Natural killer cell (primary cell): ENCODE measurements at places on chromosomes 13 and 19.

DNA sequence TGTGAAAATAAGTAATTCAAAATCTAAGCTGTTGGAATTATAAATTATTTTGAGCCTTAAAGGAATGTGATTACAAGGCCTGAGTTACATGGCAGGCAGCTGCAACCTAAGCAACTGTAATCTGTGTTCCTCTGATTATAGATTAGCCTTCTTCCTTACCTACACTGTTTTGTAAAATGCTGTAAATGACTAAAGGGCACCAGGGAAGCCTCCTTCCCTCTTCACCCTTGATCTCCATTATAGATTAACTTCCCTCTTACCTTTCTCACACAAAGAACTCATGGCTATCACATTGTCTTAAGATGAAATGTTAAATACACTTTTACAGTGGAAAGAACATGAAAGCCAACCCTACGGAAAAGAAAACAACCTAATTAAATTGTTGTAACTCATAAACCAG, 423.7 kb upstream of the KLF12 start:
- DNase-seq = no peak

DNA sequence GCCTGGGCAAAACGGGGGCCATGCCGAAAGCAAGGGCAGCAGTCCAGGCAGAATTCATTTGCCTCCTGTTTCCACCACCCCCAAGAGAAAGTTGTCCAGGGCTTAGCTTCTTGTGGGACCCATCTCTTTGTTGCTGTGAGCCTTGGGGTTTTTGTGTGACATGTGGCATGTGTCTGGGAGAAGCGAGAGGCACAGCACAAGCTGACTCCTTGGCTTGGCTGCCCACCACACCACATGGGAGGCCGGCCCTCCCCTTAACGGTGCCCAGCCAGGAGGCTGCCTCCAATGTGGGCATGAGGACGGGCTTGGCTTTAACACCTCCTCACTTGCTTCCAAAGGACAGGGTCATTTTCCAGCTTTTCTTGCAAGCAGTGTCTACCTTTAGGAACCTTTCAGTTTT, 81.6 kb downstream of the ZNF536 start:
- no peak for DNase-seq

DNA sequence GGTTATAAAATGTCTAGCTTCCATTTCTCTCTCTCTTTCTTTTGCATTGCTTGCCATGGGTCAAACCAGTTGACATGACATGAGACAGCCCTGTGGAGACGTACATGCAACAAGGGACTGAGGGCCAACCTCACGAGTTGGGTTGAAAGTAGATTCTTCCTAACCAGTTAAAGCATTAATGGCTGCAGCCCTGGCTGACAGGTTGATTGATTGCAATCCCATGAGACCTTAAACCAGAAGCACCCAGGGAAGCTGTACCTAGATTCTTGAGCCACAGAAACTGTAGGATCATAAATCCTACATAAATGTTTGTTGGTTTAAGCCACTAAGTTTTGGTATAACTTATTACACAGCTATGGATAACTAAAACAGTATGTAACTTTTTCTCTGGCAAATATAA, 373.8 kb downstream of the DACH1 start:
- DNase-seq = no peak

GRCh38 chr19:10245189-10245939, 6.7 kb upstream of the MRPL4 start:
- DNase-seq = no peak

GRCh38 chr13:49869519-49869918, 66.6 kb downstream of the SPRYD7 start:
- DNase-seq = no peak

GRCh38 chr19:6999933-7000332, 21.3 kb downstream of the MBD3L2B start:
- no peak for DNase-seq

DNA sequence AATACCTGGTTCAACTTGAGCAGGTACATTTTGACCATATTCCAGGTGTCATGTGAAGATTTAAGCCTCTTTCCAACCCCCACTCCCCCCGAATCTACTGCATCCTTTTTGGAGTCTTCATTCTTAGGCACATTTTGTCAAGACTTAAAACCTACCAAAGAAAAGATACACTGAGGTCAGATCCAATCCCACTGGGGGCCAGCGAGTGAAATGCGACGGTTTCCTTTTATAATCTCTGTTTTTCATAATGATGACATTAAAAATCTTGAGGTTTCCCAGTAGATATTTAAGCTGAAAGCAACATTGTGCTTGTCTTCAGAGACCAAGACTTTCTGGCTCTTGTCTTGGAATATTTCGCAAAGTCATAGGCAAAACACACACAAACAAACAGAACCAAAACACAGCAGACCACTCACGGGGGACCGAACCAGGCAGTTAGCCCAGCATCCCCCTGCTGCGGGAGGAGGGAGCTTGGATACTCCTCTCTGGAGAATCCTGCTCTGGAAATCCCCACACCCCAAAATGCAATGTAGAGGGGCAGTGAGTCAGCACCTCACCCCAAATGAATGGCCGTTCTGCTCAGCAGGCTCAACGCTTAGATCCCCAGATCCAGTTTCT, 506 bp upstream of the GAS6 start:
- DNase-seq = peak; percentile 7

- no peak for DNase-seq
Observed at GRCh38 chr13:104111031-104111430, 1044.8 kb upstream of the SLC10A2 start.

DNA sequence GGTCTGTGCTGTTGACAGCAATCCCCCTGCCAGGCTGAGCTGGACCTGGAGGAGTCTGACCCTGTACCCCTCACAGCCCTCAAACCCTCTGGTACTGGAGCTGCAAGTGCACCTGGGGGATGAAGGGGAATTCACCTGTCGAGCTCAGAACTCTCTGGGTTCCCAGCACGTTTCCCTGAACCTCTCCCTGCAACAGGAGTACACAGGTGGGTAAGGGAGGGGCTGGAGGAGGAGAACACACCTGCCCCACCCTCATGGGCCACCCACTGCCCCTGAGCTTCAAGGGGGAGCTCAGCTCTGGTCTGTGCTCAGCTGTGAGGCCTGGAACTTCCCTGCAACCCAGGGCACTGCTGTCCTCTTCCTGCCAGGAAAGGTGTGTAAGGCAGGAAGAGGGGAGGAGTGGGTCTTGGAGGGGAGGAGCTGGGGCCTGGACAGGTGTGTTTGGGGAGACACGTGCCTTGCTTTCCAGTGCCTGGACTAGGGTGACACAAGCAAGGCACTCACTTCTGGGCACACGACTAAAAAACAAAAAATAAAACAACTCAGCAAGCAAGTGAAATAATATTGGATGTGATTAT, 3.9 kb downstream of the SIGLEC7 start:
- DNase-seq = no peak

DNA sequence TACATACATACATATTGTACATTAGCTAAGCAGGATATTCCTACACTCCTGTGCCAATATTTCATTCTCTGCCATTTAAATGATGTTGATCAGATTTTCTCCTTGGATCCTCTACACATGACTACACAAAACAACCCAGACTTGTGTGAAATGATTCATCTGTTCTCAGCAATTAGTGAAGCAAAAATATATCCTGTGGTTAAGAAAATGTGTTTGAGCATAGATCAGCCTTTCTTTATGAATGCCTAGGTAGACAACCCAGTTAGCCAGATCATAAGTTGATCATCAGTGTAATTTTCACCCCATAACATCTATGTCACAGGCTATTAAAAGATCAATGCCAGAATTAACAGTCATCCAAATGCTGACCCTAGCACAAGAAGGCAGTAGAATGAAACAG, 275.2 kb upstream of the EDNRB start:
- no peak for DNase-seq

DNA sequence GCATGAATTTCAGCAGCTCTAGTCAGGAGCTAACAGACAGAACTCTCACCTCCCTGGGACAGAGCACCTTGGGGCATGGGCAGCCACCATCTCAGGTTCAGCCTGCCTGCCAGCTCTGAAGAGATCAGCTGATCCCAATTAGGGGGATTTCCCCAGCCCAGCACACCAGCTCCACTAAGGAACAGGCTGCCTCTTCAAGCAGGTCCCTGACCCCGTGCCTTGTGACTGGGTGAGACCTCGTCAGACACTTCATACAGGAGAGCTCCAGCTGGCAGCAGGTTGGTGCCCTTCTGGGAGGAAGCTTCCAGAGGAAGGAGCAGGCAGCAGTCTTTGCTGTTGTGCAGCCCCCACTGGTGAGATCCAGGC, 84.5 kb upstream of the UFM1 start:
- no peak for DNase-seq

- DNase-seq = no peak
Observed at GRCh38 chr19:18832306-18833140, 764 bp downstream of the UPF1 start.

- peak; percentile 13 for DNase-seq
Observed at GRCh38 chr13:24741016-24741662, 22.8 kb upstream of the RNF17 start.

DNA sequence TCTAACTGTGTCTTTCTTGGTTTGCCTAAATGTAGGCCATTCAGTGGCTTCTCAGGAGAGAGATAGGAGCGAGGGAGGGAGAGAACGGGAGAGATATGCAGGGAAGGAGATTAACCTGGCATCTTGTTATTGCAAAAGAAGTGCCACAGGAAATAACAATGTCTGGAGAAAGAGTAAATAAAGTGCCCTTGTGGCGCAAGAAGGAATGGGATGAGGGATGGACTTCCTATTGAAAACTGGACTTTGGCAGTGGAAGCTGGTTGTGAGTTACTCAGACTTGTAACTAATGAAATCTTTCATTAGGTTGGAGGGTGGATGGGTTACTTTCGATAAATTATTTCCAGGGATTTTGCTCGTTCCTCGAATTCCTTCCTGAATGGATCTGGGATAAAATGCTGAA, 136.1 kb downstream of the LACC1 start:
- no peak for DNase-seq

- DNase-seq = no peak
Observed at GRCh38 chr19:15461694-15462093, 2.6 kb downstream of the RASAL3 start.

DNA sequence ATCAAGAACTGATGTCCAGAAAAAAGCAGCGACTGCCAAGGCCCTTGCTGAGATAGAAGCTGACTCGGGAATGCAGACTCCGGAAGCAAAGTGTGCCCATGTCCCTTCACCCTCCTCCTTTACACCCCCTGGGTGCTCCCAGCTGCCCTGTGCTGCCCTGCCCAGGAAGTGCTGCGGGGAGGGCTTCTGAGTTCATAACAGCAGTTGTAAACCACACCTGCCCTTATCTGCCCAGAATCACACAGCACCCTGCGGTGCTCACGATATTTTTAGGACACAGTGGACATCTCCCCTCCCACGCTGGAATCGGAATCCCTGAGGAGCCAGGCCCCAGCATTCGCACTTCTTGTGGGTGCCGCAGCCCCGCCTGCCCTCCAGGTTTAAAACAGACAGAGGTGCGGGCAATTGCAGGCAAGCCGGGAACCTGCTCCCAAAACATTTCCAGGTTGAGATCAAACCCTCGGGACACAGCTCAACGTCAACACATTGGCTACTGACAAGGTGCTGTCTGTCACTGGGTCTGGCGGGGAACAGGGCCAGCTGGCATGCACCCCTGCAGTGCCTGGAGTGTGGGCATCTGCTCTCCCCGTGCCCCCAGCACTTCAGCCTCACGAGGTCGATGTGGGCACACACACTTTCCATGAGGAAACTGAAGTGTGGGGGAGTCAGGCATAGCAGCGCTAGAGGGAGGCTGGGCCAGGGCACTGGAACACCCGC, 36.8 kb downstream of the RAB20 start:
- DNase-seq = peak; percentile 27

DNA sequence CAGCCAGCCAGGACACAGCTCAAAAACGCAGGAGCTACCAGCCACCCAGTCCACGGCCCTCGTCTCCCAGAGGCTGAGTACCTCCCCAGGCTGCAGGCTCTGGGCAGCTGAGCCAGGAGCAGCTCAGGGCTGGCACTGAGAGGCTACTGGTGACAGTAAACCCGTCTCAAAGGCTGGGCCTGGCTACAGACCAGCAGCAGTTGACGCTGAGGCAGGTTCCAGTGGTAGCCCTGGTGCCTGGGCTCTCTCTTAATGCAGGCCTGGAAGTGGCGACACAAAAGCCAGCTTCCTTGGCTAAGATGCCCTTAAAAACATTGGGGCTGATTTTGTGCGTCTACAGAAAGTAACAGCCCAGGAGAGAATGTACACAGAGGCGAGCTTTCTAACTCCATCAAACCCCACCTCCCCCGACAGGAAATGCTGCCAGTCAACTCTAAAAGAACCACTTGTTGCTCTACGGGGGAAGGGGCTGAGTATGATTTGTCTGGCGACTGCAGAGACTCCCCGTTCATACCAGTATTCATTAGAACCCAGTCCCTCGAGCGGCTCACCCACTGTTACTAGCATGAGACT, 126.3 kb downstream of the STK24 start:
- no peak for DNase-seq

DNA sequence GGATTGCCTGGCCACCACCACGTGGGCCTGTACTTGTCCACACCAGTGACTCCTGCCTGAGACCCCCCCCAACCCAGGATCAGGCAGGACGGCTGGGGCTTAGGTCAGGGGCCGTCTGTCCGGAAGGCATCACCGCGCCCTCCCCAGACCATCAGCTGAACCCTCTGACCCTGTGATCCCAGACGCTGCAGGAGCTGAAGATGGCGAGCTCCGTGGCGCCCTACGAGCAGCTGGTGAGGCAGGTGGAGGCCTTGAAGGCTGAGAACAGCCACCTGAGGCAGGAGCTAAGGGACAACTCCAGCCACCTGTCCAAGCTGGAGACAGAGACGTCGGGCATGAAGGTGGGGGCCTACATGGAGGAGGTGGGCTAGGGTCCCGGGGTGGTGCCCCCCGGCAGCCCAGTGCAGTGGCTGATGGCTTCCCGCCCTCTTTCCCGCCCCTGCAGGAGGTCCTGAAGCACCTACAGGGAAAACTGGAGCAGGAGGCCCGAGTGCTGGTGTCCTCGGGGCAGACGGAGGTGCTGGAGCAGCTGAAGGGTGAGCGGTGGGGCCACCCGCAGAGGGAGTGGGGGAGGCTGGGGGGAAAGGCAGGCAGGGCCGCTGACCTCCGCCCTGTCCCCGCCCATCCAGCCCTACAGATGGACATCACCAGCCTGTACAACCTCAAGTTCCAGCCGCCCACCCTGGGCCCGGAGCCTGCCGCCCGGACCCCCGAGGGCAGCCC, 3.0 kb downstream of the APC2 start:
- DNase-seq = no peak

DNA sequence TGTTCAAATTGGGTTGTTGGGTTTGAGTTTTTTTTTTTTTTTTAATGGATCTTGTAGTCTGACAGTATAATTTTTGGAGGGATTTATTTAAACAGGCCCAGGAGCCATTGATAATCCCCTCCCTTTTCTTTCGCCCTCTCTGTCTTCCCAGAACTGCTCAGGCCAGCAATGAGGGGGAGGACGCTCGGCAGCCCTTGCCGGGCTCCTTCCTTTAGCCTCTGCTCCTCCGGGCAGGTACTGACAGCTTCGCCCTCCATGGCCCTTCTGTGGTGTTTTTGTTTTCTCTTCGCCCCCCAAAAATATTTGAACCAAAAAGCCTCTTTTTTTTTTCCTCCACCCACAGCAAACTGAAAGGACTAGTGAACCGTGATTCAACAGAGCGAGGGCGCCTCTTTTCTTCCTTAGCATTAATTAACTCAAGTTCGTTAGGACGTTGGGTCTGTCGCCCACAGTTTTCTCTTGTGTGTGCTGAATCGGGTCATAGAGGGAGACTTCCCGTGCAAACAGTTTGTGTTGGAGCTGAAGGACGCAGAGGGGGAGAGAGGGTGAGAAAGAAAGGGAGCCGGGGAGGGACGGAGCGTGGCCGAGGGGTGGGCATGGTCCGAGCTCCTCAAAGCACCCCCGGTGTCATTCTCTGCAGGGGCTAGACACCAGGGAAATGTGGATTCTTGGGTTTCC, 21.5 kb downstream of the NFIX start:
- no peak for DNase-seq

- no peak for DNase-seq
Observed at GRCh38 chr13:31048521-31048920, 113.2 kb downstream of the HSPH1 start.
